ENCODE measurements at places on chromosomes 13 and 19. TPM values are rescaled to one million over a fixed set of nuclear protein-coding genes. Genes with fewer than 3 reads are reported as not detected.

DNA sequence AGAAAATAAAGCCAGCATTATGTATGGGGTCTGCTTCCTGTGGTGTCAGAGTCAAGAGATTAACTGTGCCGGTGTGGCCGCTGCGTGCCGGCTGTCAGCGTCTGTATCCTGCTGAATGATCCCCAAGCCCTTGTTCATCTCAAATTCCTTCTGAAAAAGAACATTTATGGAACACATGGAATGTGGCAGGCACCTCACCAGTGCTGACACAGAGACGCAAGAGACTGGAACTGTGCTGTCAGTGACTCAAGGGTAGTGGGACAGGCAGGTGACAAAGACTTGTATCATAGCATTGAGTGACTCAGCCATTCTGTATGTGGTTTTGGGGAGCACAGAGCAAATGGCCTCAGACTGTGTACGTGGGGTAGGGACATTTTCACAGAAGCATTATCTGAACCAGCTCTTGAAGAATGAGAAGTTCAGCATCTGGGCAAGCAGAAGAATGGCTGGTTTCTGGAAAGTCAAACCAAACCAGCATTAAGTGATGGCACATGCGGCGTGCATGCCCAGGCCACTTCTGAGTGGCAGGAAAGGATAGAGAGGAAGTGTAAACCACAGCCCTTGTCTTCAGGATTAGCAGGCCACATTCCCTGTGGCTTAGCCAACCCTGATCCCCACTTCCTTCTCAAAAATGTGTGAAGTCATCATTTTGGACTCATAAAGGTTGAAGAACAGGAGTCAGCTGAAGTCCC is 54.0 kb upstream of the IRS2 start:
- no peaks in the 10 kb centered on the region for H3K27me3 ChIP-seq
- no peak overlapping the region for H3K4me3 ChIP-seq
- no peak overlapping the region for H3K27ac ChIP-seq
- no peak for DNase-seq
- H3K4me1 ChIP-seq: no peaks in the 10 kb centered on the region
- H3K36me3 ChIP-seq: no peaks in the 10 kb centered on the region

Gene ARHGAP35
- total RNA-seq: 23.7 TPM

GRCh38 chr13:104389691-104390090 is 1323.5 kb upstream of the SLC10A2 start:
- no peaks in the 10 kb centered on the region for H3K4me1 ChIP-seq
- no peak overlapping the region for H3K4me3 ChIP-seq
- H3K36me3 ChIP-seq: no peaks in the 10 kb centered on the region
- no peak overlapping the region for H3K27ac ChIP-seq
- H3K27me3 ChIP-seq: no peaks in the 10 kb centered on the region

DNA sequence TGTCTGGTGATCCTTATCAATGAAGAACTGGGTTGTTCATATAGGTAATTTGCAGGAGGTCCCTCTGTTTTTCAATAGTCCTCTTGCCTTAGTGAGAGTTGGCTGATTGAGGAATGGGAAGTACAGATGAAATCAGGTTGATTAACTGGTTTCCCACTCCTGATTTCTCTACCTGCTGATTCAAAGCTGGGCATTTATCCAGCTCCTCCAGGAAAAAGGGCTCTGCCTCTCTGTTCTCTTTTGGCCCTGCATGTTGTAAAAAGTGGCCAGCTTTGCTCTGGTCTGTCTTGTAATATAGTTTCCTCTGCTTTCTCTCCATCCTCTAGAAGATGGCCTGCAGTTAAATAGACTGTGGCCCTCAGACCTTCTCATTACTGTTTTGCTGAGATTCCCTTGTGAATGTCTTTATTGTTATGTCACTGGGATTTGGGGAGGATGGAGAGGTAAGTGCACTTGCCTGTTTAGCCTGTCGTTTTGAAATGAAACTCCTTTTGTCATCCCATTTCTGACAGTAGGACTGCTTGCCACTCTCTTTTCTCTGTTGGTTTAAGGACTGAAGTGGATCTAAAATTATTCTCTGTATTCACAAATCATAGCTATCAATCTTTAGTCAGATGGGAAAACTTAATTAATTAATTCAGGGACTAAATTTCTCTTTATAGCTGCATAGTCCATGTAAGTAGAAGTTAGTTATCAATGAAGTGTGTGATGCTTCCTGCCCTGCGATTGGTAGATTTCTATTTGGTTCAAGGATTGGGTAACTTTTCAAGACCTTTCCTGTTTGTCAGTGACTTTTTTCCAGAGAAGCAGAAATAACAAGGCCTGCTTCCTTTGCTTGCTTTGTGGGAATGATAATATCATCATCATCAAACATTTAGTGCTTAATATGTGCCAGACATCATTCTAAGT is 28.5 kb downstream of the GARRE1 start:
- peak overlapping the region; percentile 44 for H3K27ac ChIP-seq
- H3K36me3 ChIP-seq: no peaks in the 10 kb centered on the region
- peaks cover 28% of the 10 kb centered on the region for H3K4me1 ChIP-seq
- no peaks in the 10 kb centered on the region for H3K27me3 ChIP-seq

Gene RGL3
- 63.2 TPM for total RNA-seq

Gene ZNF324B
- 2.2 TPM for total RNA-seq

All from ascending aorta (tissue), 2 donors.